ENCODE measurements at places on chromosomes 12 and 14.

DNA sequence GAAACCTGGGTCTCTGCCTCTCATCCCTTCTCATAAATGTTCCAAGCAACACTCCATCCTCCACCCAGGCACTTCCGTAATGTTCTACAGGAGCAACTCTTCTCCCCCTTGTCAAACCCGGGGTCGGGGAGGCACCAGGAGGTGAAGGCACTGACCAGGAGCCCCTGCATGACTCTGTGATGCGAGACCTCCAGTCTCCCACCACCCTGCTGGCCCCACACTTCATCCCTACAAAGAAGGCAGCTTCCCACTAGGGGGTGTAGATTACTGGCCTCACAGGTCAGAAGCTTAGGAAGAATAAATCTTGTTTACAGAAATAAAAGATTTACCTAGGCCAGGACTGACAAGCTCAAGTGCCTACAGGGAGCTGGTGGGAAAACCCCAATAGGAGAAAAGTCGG lies 47.2 kb downstream of the ERH start:
- no peak for DNase-seq

- no peak for DNase-seq
These were observed 46.5 kb upstream of the PRIMA1 start for GRCh38 chr14:93834699-93835371.

- DNase-seq: no peak
These were observed 53.2 kb upstream of the NELL2 start for GRCh38 chr12:44929236-44929885.

- no peak for DNase-seq
These were observed 179.8 kb downstream of the DPF3 start for GRCh38 chr14:72714094-72714493.

- no peak for DNase-seq
These were observed 21.9 kb downstream of the RNFT2 start for GRCh38 chr12:116759783-116760621.

DNA sequence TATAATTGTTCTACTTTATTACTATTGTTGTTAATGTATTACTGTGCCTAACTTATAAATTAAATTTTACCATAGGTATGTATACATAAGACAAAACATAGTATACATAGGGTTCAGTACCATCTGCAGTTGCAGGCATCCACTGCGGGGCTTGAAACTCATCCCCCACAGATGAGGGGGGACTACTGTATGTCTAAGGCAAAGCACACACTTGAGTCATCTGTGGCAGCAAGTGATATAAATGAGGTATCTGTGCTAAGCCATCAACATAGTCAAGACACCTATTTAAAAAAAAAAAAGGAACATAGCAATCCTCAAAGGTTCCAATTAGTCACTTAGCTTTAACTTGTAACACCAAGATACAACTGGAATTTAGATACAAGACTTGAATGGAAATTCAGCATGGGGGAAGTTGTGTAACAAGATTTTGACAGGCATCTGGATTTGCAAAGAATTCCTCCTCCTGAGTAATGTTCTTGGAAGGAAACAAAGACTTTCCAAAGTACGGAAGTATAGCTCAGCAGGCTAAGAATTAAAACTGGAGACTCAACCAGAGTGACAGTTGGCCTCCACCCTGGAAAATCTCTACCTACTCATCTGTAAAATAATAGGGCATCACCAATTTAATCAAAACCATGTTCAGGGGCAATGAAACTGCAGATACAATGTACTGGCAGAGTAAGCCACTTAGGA lies 14.9 kb downstream of the DCAF5 start:
- no peak for DNase-seq

- DNase-seq: no peak
These were observed 253.1 kb upstream of the BTG1 start for GRCh38 chr12:92398565-92399309.

Data from GM04504 (cell line).